SW480 (cell line): ENCODE measurements at places on chromosomes 7 and 10.

DNA sequence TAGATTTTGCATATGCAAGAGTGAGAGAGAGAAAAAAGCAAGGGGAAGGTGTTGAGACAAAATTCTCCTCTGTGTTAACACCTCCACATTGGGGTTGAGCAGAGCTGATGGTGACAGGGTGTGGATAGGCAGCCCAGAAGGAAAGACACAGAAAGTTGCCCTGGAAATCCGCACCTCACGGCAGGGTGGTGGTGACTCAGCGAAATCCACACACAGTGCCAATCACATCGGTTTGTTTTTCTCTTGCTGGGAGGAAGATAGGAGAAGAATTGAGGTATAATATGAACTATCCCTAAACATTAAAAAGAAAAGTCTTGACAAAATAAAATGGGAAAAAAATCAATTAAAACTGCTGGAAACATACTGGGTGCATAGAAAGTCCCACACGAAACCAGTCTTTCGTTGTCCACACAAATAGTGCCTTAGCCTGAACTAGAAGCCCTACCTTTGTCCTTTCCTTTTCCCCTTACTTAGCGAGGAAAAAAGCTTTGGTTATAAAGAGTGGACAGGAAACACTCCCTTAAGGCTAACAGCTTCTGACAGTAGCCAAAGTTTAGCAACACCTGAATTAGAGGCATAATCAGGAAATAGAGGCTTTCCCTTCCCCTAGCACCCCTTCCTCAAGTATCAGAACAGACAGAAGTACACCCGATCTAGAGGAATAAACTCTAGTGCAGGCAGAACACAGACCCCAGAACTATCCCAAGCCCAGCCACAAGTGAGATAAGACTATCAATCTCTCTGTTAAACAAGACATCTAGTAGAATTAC lies 39.2 kb upstream of the DNAJC1 start:
- no peak for DNase-seq

DNA sequence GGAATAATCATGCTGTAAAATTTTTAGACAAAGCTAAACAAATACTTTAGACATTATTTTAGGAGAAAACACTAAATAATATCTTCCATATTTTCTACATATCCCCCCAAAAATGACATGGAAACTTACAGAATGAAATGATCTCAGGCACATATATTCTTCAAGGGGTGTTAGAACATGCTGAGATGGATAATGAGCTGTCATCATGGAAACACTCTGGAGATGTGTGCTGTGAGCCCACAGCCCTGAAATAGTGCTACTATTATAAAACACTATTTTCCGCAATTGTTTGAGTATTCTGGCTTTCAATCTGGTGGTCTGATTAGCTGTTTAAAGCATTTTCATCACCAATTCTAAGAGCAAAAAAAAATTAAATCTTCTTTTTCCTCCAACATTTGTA lies 385.7 kb downstream of the PHTF2 start:
- no peak for DNase-seq

DNA sequence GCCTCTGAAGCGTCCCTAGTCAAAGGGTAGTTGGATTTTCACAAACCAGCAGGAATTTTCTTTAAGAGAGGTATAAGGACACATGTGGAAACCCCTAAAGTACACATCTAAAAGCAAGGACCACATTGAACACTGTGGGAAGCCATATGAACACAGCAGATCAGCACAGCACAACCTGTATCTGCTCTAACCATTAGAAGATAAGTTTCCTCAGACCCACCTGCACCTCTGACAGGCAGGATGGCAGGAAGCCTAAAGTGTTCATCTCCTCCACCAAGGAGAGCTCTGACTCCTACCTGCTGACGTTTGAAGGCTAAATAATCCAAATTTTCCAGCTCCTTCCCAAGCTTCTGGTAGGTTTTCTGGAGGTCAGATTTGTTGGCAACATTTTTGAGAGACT lies 174.4 kb downstream of the CTNNA3 start:
- no peak for DNase-seq

DNA sequence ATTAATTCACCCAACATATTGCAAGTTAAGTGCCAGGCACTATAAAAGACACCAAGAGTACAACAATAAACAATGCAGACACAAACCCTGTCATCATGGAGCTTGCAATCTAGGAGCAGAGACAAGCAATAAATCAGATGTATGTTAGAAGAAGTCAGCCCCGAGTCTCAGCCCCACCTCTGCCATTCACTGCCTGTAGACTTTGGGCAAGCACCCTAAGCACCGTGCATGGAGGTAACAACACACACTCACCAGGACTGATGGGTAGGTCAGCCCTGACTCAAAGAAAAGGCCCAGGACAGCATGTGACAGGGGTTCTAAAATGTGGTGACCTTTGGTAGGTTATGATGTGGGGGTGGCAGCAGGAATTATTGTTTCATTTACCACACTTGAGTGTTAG lies 49.3 kb upstream of the PLEKHA1 start:
- DNase-seq = no peak

- DNase-seq = no peak
These were observed 8.4 kb upstream of the STK32C start for GRCh38 chr10:132316133-132316532.

DNA sequence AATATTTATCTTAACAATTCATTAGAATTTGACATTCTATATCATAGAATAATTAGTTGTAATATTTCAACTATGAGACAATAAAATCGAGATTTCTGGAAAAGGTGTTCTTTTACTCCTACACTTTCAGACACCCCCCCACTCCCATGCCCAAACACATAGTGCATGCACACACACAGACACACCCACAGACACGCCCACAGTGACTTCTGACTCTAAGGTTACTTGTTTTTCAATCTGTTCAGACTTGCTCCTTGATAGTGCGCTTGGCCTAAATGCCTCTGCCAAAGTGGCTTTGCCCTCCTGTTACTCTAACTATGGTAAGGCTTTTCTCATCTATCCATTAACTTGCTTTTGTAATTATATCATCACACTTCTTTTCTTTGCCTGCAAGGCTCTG lies 144.0 kb upstream of the PPP1R3A start:
- no peak for DNase-seq

- no peak for DNase-seq
These were observed 5.6 kb upstream of the PSTK start for GRCh38 chr10:122974543-122975064.

GRCh38 chr10:110636572-110636931 lies 7.6 kb upstream of the RBM20 start:
- DNase-seq = no peak

- DNase-seq = no peak
These were observed 26.1 kb downstream of the PAXIP1 start for GRCh38 chr7:154976844-154977243.

GRCh38 chr7:155508376-155509358 lies 37.7 kb downstream of the CNPY1 start:
- peak; percentile 76 for DNase-seq

DNA sequence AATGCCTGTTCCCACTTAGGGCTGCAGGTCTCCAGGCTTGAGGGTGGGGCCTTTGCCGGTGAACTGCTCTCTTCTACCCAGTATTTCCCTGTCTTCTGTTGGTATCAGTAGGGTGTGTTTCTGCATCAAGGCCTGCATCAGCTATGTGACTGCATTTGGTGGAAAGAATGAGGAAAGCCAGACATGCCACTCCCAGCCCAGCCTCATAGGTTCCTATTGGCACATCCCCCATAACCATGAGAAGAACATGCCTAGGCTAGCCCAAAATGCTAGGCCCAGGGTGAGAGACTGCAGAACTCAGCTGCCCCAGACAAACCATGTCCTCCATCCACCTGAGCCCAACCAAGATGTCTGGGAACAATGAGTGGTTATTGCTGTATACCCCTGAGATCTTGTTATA lies 380.3 kb upstream of the ADARB2 start:
- DNase-seq = no peak

GRCh38 chr7:47561715-47562446 lies 20.0 kb downstream of the TNS3 start:
- no peak for DNase-seq

DNA sequence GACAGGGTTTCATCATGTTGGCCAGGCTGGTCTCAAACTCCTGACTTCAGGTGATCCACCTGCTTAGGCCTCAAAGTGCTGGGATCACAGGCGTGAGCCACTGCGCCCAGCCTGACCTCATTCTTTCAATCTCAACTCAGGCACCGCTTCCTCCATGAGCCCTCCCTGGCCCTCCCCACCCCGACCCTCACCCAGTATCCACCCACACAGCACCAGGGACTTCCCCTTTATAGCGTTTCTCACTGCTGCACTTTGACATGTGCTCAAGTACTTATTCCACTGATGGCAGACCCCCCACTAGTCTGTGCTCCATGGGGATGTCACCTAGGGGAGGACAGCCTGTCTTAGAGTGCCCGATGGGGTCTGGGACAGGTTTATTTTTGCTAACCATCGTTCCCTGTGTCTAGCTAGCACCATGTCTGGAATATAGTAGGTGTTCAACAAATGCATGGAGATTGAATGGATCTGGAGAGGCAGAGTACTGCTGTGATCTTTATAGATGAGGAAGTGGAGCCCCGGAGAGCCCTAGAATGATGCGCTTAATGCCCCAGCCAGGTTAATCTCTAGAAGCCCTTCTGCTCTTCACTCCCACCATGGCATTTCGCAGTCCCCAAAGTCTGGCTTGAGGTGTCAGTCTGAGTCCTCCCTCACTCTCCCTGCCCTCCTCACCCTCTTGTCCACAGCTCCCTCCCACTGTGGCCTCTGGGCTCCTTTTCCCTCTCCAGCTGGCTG lies 258.8 kb downstream of the RPS24 start:
- no peak for DNase-seq

DNA sequence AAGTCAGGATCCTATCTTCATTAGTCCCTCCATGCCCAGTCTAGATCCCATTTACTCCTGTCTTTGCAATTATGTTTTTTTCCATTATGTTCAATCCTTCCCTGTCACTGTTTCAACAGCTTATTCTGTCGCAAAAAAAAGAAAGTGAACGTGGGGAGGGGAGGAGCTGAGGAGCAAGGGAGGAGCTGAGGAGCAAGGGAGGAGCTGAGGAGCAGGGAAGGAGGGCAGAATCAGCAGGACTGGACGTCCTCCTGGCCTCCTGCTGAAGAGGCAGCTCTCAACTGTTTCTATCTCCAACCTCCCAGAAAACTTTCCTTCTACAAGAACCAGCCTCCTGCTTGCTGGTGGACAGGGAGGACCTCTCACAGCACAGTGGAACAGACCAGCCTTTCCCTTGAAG lies 26.0 kb downstream of the LARP4B start:
- DNase-seq = no peak

DNA sequence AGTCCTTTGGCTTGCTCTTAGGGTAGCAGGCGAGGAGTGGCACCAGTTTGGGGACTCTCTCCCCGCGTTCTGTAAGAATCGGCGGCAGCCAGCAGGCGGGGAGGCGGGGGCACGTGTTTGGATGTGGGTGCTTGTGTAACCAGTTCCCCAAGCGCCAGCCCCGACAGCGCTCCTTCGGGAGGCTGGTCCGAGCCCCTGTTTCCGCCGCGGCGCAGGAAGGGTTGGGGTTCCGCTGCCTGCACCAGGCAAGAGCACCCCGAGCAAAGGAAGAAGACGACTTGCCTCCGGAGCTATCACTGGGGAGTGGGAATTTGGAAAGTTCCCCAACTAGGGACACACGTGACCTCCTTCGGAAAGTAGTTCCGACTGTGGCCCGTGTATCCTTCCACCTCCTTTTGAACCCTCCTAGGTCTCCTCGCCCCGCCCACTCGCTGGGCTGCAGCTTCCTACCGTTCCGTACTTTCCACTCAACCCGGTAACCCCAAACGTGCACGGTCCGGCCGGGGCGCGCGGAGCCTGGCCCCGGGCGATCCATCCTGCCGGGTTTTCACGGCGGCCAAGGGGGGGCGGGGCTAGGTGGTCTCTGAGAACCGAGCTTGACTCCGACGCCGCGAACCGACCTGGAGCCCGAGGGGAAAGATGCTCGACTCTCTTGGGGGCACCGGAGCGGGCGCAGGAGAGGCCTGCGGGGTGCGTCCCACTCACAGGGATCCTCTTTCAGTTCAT lies 1.2 kb downstream of the KLLN start:
- peak; percentile 98 for DNase-seq

GRCh38 chr7:104826135-104826534 lies 187.9 kb upstream of the KMT2E start:
- no peak for DNase-seq

- DNase-seq = no peak
These were observed 8.9 kb downstream of the PIP4K2A start for GRCh38 chr10:22705527-22705926.

GRCh38 chr7:128031901-128032604 lies 816 bp upstream of the LRRC4 start:
- DNase-seq = no peak

DNA sequence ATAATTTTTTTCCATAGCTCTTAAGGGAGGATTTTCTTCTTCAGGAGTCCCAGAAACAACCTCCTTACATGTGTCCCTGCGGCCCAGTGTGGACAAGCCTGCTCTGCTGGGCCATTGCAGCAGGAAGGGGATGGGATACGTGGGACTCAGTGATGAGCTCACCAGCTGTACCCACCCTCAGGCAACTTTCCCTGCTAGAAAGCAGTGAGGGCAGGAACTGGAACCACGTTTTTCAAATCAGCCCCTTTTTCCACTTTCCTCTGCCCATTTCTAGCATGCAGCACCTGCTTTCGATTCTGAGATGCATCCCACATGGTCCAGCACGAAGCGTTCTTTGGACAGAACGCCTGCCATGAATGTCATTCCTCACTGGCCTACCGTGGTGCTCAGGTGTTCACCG lies 232.7 kb downstream of the KLF6 start:
- no peak for DNase-seq
